ENCODE measurements at places on chromosomes 5 and 9. TPM values are rescaled to one million over a fixed set of nuclear protein-coding genes. Genes with fewer than 3 reads are reported as not detected.

Gene MARCHF3
- total RNA-seq: 1.9 TPM

DNA sequence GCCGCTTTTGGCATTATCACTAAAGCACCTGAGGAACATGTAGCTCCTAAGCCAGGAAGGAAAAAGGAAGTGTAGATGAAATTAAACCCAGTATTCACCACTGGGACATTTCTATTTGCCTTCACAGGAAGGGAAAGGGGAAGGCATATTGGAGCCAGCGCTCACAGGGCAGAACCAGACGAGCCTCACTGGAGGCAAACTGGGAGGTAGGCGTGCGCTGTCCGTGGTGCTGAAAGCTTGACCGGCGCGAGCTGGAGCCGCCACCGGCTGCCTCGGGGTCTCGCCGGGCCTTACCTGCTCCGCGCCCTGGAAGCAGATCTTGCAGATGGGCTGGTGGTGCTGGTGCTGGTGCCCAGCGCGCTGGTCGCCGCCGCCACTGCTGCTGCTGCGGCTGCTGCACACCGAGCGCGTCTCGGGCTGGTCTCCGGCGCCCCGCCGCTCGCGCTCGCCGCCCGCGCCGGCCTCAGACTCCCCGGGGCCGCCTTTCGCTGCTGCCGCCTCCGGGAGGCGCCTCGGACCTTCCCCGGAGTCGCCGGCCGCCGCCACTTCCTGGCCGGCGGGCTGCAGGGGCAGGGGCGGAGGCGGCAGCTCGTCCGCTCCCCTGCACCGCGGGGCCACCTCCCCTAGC lies 732 bp downstream of the MARCHF11 start:
- DNase-seq: peak; percentile 11

- DNase-seq: no peak
Measured at GRCh38 chr5:109682383-109682782, 7.3 kb upstream of the MAN2A1 start.

DNA sequence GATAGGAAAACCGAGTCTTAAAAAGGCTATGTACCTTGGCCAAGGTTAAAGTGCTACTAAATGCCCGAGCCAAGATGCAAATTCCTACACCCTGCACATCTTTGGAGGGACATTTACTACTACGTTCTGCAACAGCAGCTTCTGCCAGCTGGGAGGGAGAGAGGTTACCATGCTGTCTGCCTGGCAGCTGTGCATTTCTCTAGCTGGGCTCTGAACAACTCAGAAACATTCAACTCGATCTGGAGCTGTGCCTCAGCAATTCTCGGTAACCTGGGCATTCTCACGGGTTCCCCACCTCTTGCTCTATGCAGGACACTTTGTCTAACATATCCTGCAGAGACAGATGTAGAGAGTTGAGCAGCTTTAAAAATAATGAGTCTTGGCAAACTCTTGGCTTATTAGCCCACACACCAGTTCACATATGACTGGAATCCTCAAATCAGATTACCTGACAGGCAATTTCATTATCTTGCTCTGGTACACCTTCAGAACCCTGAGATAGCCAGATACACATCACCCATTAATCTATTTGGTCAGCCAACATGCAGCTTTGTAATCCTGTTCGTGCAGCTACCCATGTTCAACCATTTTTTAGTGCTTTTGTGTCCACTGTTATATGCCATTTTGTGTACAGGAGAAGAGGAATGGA lies 115.8 kb downstream of the EFNA5 start:
- DNase-seq: no peak

- DNase-seq: peak; percentile 22
Measured at GRCh38 chr9:132575005-132575609, 7.3 kb upstream of the BARHL1 start.

DNA sequence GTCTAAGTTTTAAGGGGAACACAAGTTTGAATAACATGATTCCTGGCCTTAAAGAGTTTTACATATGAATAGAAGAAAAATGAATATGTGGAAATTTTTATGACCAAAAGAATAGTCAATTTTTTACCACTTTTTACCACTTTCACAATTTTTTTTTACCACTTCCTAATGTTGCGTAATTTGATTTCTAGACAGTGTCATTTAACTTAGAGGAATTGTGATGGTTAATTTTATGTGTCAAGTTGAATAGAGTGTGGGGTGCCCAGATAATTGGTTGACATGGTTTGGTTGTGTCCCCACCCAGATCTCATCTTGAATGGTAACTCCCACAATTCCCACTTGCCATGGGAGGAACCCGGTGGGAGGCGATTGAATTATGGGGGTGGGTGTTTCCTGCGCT lies 416.6 kb downstream of the KIF4B start:
- DNase-seq: no peak

GRCh38 chr5:174501461-174502069 lies 222.8 kb upstream of the MSX2 start:
- no peak for DNase-seq

GRCh38 chr9:8570776-8571175 lies 771.2 kb upstream of the DMAC1 start:
- DNase-seq: no peak

Gene KIF4B
- 0.07 TPM for total RNA-seq

Gene ARL14EPL
- not detected for total RNA-seq

- DNase-seq: no peak
Measured at GRCh38 chr9:116546711-116547581, 140.2 kb upstream of the TRIM32 start.

Gene MCTP1
- not detected for total RNA-seq

GRCh38 chr5:107500347-107500746 lies 170.4 kb downstream of the EFNA5 start:
- no peak for DNase-seq

Measured in activated T-helper 2 cell treated with anti-CD3 and anti-CD28 coated beads, Interferon-gamma antibody, Interleukin-2, Interleukin-4, amounts not matched to agents 10 μg/mL and 5 μg/mL and 100 μg/mL, durations not matched to agents 14 hours and 24 hours and 36 hours (primary cell).